ENCODE measurements at places on chromosomes 13 and 19.

DNA sequence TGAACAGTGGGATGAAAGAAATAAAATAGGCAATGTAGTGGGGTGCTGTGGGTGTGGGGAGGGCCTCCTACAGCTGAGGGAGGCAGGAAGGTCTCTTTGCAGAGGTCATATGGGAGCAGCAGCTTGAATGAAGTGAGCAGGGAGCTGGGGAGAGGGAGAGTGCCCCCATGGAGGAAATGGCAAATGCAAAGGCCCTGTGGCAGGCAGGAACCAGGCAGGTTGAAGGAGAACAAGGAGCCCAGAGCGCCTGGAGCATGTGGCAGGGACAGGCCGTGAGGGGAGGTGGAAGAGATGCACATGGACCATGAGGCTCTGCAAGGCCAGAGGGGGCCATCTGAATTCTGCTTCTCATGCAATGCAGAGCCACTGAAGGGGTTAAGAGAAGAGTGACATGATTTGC is 191.8 kb downstream of the URI1 start:
- no peak for DNase-seq

- DNase-seq: no peak
These were observed 24.2 kb downstream of the TEX29 start for GRCh38 chr13:111344471-111345191.

- peak; percentile 100 for DNase-seq
These were observed 1.4 kb upstream of the BCL3 start for GRCh38 chr19:44746946-44747738.

DNA sequence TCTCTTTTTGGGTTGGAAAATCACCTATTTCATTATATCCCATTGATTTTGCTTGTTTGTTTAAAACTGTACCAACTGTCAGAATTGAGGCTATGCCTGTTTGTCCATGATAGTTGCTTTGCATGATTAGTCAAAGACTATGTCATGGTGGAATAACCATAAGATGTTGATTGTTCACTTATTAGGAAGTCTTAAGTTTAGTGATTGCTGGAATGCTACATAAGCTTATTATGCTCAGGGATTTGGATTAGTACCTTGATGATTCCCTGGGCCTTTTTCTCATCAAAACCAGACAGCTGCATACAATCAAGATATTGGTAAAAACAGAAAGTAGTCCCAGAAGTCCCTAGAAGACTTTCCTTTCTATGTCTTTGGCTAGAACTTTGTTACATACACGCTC is 954.7 kb downstream of the PCDH9 start:
- DNase-seq: no peak

DNA sequence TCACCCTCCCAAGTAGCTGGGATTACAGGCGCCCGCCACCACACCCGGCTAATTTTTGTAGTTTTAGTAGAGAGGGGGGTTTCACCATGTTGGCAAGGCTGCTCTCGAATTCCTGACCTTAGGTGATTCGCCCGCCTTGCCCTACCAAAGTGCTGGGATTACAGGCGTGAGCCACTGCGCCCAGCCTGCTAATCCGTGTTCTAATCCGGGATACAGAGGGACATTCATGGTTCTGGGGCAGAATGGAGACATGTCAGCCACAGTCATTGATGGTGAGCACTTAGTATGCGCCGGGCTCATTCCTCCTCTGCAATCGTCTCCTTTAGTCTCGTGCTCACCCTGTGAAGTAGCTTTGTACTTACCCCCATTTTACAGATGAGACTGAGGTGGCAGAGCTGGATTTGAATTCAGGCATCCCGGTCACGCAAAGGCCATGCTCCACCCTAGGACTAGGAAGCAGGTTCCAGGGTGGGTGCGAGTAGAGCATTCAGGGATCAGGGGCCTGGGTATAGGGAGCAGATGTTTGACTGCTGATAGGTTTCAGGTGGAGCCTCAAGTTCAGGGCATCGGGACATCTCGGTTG is 8.2 kb downstream of the RRAS start:
- no peak for DNase-seq

DNA sequence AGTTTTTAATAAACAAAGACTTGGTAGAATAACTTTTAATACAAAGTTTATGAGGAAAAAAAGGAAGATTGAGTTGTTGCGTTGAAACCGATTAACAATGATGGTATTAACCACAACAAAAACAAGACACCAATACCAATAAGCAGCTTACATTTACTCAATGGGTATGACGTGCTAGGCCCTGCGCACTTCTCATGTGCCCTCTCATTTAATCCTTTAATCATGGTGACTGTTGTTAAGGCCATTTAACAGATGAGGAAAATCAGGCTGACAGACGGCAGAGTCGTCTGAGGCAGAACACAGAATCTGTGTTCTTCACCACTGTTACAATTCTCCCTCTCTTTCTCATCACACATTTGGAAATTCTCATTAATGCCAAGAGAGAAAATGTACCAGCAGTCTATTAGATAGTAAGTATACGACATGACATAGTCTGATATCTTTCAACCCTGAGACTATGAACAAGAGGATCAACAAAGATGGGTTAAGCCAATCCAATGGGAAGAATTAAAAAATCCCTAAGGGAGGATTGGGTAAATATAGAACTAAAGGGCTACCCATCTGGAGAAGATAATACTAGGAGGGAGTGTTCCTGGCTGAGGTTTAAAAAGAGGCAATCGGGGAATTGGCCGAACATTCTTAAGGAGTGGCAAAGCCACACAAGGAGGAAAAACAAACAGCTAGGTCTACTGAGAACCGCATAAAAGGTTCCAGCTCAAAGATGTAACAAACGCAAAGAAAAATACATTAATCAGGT is 54.0 kb downstream of the DOCK9 start:
- no peak for DNase-seq

- no peak for DNase-seq
These were observed 154.9 kb downstream of the UGGT2 start for GRCh38 chr13:95898256-95898655.

GRCh38 chr19:42284591-42285341 is 15.7 kb downstream of the CIC start:
- DNase-seq: no peak

- DNase-seq: no peak
These were observed 20.7 kb downstream of the SETDB2 start for GRCh38 chr13:49464621-49465325.

DNA sequence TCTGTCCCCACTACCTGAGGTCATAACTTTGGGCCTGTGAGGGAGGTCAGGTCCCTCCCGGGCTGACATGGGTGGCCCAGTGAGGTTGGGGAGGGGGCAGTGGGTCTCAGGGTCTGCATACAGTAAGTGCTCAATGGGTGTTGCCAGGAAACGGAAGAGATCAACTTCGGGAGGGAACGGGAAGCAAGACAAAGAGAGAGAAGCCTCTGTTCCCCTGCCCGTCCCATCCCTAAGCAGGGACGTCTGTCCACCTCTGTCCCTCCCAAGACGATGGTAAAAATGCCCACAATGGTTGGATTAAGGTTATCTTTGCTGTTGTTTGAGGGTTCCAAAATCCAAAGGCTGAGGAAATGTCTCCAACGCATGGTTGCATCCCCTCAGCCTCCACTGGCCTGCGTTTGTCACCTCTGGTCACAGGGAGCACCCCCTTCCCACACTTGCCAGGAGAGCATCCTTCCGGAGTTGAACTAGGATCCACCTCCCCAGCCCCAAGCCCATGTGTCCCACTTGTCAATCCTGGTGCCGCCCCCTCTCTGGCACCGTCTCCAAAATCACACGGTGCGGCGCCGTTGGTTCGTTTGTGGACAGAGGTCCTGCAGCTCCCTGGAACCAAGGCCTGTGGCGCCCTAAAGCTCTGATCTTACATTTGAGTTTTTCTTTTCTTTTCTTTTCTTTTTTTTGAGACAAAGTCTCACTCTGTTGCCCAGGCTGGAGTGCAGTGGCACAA is 774 bp upstream of the HOMER3 start:
- no peak for DNase-seq

GRCh38 chr19:13155472-13156359 is 5.5 kb downstream of the IER2 start:
- DNase-seq: peak; percentile 89

DNA sequence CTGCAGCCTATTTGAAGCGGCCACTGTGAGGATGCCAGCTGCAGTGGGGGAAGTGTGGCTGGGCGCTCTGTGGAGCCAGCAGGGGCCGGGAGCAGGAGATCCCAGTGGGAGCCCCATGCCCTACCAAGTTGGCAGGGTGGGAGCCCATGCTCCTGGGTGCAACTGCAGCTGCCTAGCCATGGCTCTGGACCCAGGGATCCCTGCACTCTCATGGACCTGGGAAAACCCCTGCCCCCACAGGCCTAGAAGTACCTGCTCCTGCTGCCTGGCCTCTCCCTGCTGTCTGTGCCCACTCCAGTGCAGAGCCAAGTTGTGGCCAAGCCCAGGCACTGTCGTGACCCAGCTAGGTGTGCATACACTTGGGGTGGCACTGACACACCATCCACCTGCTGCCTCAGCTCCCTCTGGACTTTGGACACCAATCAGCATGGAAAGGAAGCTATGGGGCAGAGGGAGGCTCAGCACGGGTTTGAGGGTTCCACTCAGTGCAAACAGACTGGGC is 20.9 kb downstream of the LIG4 start:
- no peak for DNase-seq

DNA sequence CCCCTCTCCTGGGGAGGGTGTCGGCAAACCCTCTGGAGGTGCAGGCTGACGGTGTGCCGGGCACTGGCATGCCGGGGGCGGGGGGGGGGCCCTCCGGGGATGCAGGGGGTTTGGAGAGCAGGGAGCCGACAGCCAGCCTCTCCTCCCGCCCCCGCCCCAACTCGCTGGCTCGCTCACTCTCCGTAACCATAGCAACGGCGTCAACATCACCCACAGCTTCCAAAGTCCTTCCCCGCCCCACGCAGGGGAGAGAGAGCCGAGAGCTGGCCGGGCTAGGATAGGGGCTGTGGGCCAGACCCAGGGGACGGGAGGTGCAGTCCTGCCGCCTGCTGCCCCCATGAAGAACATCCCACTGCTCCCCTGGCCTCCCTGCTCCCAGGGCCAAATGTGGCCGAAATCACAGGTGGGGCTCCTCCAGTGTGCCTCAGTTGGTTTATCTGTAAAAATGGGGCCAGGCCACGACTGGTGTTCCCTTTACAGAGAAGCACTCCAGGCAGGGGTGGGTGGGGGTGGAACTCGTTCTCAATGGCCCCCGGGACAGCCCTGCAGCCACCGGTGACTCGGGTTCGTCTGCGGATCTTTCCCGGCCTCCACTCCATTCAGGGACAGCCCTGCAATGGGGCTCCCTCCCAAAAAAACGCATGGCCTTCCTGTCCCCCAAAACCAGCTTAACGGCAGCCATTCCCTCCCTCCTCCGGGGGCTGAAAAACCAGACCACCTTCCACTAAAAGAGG is 3.2 kb downstream of the KLF16 start:
- peak; percentile 85 for DNase-seq

DNA sequence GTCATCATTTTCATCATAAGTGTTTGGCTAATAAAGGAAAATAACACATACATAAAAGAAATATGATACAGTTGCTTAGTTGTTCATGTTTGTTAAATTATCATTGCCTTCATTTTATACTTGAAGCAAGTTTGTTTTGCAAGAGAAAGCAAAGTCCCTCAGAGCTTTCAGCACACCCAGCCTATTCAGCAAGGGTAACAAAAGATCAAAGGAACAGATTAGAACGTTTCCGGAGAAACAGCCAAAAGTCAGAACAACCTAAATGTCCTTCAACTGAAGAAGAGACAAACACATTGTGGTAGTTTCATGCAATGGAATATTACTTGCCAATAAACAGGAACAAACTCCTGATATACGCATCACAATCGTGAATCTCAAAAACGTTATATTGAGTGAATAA is 380.7 kb downstream of the MZT1 start:
- no peak for DNase-seq

GRCh38 chr13:40149611-40150274 is 494.3 kb downstream of the COG6 start:
- peak; percentile 80 for DNase-seq

GRCh38 chr19:7734220-7735203 is 2.6 kb upstream of the CLEC4G start:
- peak; percentile 89 for DNase-seq

GRCh38 chr19:42683917-42684513 is 56.3 kb downstream of the PSG3 start:
- peak; percentile 53 for DNase-seq

GRCh38 chr13:90926459-90926858 is 421.0 kb upstream of the MIR17HG start:
- no peak for DNase-seq

- DNase-seq: no peak
These were observed 74.3 kb upstream of the ATP12A start for GRCh38 chr13:24605923-24606372.

DNA sequence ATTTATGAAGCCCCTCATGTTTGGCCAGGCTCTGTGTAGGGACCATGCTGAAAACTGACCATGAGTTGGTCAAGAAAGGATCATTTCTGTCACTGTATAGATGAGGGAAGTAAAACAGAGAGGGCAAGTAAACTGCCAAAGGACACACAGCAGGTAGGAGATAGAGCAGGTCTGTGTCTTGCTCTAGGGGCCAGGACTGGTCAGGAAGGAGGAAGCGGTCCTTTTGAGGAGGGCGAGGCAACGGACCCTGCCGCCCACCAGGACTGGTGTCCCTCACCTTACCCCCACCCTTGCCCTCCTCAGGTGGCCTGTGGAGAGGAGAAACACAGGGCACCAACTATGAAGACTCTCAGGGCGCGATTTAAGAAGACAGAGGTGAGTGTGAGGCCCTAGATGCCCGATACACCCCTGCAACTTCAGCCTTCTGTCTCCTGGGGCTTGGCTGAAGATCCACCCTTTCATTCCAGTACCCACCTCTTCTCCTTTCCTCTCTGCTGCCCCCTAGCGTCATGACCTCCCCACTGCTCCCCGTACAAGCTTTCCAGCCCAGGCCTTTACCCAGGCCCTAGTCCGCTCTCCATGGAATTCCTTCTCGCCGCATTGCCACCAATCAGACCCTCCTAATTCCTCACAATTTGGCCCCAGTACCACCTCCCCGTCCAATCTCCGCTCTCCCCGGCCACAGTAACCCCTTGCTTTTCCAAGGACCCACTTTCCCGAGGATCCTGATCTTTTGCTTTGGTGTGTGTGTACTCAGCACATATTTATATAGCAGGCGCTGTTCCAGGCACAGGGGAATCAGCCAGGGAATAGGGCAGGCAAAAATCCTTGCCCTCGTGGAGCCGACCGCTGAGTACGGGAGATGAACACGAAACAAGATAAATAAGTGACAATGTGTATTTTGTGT is 3.9 kb downstream of the ANKRD24 start:
- DNase-seq: peak; percentile 73

- DNase-seq: no peak
These were observed 74.7 kb upstream of the TEX29 start for GRCh38 chr13:111245576-111246384.
